ENCODE measurements at places on chromosomes 7 and 10.

- no peak for DNase-seq
These were observed 467.9 kb upstream of the PODXL start for GRCh38 chr7:132024290-132024689.

GRCh38 chr10:117960345-117960935 is 86.3 kb downstream of the RAB11FIP2 start:
- DNase-seq = no peak

DNA sequence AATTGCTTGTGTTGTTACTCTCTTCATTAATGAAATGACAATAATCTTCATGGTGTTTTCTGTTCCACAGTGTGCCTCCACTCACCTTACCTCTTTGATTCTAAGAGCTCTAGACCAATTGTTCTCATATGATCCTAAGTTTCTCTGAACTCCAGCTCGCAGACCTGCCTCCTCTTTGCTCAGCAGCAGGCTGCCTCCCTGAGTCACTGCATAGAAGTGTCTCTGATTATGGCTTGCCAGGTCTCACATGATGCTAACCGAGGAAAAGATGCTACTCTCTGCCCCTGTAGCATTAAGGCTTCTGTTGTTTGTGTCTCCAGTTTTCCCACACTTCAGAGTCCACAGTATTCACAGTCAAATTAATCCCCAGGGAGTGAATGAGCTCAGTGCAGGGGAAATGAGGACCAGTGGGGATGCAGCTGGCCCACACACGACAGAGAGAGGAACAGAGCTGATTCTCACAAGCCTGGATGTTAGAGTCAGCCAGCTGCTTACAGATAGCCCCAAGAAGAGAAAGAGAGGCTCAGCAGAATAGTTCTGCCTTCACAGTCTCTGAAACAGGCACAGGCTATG is 145.9 kb upstream of the EGR2 start:
- DNase-seq = no peak

DNA sequence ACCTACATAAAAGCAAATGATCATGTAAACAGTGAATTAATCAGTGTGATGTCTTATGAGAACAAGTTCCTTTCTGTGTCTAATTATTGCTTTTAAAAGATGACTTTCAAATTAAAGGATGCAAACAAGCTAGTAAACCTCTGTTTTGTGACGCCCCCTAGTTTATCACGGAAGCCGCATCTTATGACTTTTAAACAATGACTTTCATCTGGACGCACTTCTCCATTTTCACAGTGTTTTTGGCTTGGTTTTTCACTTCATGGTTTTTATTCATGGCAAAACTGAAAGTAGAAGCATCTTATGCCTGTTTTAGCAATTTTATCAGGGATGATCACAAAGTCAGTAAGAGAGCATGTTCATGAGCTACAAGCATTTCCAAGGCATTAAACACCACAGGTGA is 35.0 kb downstream of the ITGA8 start:
- no peak for DNase-seq

DNA sequence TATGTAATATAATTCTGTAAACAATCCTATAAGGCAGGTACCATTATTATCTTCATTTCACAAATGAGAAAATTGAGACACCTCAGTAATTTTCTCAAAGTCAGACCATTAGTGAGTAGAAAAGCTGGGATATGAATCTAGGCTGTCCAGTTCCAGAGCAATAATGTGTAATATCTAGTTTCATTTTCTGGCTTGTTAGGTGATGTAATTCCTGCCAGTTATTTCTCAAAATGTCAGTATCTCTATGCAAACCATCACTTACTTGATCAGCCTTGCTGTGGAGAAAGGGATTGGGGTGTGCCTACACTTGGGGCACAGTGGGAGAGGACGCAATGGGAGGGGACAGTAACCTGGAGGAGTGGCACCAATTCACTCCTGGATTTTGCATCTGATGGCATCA is 157.5 kb downstream of the LYZL1 start:
- no peak for DNase-seq

DNA sequence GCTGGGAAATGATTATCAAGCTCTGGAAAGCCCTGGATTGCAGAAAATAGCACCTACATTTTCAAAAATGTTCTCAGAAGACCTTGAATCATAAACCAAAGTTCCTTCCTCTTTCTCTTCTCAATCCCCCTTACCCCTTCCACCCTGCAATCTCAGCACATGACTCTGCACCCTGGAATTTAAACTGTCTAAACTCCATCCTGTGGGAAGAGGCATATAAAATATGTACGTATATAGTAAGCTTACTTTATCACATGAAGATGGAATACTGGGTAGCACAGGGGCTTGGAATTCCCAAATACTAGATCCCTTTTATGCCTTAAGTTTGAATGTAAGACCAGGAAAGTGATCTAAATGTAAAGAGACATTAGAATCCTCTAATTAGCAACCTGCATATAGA is 7.7 kb downstream of the AGMO start:
- no peak for DNase-seq

DNA sequence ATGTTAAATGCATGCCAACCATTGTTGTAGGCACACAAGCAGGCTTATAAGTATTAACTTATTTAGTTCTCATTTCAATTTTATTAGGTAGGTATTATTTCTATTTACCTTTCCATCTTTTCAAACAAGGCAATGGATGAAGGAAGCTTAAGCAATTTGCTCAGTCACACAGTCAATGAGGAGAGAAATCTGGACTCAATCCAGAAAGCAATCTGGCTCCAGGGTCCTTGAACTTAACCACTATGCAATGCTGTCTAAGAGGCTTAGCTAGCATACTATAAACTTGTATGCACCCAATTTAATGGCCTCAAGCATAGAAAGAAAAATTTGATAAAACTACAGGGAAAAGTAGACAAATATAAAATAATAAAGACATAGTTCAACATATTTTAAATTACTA is 88.6 kb downstream of the VWDE start:
- DNase-seq = no peak

DNA sequence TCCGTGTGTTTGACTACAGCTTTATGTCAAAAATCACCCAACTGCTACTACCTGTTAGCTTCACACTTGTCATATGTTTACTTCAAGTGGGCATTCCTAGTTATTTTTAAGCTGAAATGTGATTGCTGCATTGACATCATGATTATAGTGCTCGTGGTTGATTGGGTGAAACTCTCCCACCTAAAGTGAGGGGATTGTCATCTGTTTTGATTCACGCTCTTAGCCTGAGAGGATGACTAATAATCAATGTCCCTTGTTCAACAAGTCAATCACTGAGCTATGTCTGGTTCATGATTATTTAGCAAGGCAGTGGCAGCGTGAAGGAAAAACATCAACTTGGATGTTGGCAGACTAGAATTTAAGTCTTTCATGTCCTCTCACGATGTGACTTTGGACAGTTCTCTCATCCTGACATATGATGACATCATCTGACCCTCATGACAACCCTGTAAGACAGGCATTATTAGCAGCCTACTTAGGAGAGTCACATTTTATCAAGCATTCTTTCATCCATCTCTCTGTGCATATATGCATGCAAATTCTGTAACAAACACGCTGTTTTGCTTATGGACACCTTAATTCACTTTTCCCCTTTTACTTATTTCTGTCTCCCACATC is 352.6 kb upstream of the ZMIZ1 start:
- no peak for DNase-seq

DNA sequence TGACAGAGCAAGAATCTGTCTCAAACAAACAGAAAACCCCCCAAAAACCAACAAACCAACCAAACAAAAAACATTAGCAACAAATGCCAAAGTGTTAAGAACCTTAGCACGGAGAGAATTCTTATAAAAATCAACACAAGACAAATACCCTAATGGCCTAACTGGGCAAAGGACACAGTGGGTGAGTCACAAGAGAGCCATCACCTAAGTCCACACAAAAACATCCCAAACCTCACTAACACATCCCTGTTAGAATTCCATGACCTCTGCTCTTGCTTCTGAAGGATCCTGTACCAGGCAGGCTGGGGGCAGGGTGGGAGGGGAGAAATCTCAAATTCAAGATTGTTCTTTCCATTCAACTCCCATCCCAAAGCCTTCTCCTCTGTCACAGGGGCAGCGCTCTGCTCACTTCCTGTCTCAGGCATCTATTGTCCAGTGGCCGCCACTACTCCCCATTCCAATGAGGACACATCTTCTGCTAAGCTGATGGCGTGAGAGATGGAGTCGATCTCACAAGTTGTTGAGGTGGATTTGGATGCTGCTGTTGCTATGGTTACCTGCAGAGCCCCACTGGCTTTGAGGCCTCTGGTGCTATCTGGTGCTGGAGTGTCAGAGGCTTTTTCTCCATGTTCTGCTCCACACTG is 9.2 kb downstream of the IL15RA start:
- no peak for DNase-seq

DNA sequence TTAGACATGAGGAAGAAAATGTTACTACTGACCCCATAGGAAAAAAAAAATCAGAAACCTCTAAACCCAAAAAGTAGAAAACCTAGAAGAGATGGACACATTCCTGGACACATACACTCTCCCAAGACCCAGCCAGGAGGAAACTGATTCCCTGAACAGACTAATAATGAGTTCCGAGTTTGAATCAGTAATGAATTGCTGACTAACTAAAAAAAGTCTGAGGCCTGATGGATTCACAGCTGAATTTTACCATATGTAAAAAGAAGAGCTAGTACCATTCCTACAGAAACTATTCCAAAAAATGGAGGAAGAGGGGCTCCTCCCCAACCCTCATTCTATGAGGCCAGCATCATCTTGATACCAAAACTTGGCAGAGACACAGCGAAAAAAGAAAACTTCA is 75.8 kb downstream of the HBP1 start:
- DNase-seq = no peak

GRCh38 chr7:123916240-123916724 is 8.8 kb upstream of the SPAM1 start:
- no peak for DNase-seq

DNA sequence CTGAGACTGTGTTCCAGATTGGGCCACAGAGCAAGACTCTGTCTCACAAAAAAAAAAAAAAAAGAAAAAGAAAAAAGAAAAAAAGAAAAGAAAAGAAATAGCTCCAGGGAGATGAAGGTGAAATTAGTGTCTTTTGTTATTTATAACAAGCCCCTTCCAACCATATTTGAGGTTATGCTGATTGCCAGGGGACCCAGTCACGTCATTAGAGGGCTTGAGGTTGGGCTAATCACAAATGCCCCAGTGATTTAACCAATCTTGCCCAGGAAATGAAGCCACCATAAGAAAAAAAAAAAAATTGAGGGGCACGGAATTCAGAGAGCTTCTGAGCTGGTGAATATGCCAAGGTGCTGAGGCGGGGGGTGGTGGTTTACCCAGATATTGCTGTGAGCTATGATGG is 11.3 kb upstream of the RNF216 start:
- DNase-seq = no peak

DNA sequence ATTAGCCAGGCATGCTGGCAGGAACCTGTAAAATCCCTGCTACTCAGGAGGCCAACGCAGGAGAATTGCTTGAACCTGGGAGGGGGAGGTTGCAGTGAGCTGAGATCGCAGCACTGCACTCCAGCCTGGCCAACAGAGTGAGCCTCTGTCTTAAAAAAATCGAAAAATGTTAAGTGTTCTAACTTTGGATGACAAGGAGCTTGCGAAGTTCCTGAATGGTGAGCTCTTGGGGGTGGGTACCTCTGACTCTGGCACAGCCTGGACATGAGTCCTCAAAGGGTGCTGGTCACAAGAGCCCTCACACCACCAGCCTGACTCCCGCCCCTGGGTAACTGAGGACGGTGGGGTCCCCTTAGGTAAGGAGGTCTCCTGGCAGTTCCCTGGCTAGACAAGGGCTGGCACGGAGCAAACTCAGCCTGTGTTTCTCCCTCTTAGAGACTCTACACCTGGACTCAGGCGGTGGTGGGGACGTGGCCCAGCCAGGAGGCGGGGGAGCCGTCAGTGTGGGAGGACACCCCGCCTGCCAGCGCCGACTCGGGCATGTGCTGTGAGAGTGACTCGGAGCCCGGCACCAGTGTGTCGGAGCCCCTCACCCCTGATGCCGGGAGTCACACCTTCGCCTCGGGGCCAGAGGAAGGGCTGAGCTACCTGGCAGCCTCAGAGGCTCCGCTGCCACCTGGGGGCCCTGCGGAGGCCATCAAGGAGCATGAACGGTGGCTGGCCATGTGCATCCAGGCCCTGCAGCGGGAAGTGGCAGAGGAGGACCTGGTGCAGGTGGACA is 24.1 kb downstream of the AMZ1 start:
- no peak for DNase-seq

- DNase-seq = no peak
These were observed 132.7 kb upstream of the RHOBTB1 start for GRCh38 chr10:61076572-61077114.

DNA sequence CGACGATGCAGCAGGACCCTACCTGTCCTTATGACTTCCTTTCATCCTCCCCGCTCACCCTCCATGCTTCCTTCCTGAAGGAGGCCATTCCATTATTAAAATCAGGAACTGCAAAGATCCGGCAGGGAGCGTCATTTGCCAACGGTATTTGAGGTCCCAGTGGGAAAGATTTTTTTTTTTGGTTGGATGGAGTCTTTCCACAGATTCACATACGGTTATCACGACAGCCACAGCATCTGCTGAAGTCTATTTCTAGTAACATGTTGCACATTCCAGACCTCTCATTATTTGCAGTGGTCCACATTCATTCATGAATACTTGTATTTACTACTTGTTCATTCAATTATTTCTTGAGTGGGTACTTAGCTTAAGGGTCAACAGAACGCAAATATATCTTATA is 94.7 kb upstream of the LYZL2 start:
- DNase-seq = no peak

DNA sequence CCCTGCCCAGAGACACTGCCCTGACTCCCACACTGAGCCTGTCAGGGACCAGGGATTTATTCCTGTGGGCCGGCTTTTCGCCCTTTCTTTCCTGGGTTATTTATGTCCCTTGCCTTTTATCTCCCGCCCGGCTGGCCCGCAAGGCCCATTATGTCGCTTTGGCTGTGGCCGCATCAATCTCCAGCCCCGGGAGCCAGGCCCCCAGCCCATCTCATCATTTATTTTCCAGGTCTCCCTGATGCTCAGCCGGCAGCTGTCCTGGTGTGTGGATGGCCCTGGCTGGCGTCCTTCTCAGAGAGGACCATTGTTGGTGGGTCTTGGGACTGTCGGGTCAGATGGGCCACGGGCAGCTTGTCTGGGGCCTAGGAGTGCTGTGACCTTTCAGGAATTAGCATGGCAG is 82.3 kb downstream of the FAM241B start:
- no peak for DNase-seq

Data from activated naive CD4-positive, alpha-beta T cell (primary cell).